ENCODE measurements at places on chromosomes 1 and 21.

DNA sequence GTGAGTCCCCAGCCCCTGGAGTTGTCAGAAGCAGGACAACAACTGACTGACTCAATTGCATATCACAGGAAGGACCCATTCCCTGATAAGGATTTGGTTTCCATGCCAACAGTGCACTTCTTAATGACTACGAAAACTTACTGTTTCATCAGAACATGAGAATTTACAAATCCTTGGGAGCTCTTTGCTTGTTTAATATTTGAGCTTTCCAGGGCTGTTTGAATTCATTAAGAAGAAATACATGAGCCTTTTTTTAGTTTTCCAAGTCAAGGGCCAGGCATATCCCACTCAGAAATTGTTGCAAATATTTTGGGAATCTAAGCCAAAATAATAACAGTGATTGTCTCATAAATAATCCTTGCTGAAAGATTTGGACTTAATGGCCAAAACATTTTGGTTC is 27.2 kb upstream of the COL24A1 start:
- DNase-seq, result no peak

- no peak for DNase-seq
These were observed 8.8 kb upstream of the TIAM1 start for GRCh38 chr21:31352836-31353235.

DNA sequence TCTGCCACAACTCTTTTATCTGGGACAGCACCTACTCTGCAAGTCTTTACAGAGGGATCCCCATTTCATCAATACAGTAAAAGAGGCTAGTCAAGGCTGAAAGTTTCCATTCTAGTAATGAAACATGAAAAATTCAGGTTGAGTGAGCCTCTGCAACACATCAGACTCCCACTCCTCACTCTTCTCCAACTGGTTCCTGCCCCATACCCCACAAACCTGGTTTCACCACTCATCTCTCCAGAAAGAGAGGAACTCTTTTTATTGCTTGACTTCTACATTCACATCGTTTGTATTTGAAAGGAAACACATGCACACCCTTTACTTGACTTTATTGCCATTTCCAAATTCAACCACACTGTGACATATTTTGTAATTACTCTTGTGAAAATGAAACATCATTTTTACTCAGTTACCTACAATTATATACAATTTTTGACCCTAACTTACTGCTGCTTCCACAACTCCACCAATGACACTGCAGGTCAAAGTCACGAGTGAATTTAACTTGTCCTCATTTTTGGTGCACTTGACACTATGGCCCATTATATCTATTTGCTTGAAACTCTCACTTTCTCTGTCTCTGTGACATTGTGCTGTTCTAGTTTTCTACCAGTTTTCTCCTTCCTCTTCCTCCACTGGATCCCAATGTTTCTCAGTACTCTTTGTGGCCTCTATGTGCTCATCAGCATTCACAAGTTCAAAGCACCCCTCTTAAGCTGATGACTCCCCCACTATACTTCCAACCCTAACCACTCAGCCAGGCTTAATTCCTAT is 8.0 kb downstream of the STX6 start:
- DNase-seq, result no peak

DNA sequence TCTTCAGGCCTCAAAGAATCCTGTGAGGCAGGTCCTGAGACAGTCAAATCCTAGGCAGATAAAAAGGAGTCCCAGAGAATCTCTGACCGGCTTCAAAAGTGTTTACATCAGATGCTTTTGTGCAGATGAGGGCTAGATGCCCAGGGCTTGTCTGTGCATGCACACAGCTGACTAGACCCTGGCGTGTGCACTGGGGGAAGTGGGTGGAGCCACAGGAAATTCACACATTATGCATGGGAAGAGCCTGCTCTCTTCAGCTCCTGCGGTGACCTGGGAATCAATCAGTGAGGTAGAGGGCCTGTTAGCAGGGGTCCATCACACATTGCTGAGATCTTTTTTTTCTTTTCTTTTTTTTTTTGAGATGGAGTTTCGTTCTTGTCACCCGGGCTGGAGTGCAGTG is 36.6 kb upstream of the NHLH2 start:
- no peak for DNase-seq

- DNase-seq, result no peak
These were observed 23.3 kb upstream of the GBP2 start for GRCh38 chr1:89149229-89149628.

Data from germinal center (tissue), 1 donor.